ENCODE measurements at places on chromosomes 3 and 15. TPM values are rescaled to one million over a fixed set of nuclear protein-coding genes. Genes with fewer than 3 reads are reported as not detected.
A peak's percentile ranks its signal among the peaks of the same experiment; 100 is the strongest.

CYP19A1 gene
- total RNA-seq, result not detected

DNA sequence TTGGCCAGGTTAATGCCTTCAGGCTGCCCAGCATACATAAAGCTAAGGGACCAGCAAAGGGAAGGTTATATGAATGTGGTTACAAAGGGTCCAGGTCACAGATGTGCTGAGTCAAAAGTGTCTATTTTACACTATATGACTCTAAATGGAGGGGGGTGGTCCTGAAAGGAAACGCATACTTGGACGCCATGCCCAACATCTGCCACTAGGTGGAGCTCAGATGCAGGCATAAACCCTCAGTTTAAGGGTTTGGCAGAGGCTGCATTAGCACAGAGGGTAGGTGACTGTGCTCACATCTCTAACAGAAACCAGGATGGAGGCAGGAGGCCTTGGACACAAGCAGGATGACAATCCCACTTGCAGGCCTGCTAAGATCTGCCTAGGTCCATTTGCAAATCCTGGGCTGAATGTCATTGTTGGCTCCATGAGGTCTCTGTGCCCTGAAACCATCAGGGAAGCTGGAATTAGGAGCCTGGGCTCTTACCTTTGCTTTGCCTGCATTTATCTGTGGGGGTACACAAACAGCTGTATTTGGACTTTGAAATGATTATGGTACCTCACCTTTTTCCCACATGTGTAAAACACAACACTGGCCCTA lies 55.8 kb downstream of the ZNF621 start:
- peak; percentile 78 for DNase-seq

GRCh38 chr3:122961146-122961545 lies 66.4 kb downstream of the SEMA5B start:
- no peak for DNase-seq

DNA sequence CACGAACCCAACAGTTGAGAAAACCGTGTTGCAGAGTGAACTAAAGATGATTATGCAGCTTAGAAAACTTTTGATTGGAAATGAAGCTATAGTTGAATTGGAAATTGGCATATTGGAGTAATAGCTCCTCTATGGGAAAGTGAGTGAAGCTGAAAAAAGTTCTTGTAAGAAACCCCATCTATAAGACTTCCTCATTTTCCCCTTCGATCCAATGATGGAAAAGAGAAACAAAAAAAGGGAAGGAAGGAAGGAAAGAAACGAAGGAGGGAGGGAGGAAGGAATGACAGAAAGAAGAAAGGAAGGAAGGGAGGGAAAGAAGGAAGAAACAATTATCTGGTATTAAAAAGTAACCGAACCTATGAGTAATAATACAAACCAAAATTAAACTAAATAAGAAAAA lies 791.8 kb upstream of the NR2F2 start:
- DNase-seq, result no peak

- DNase-seq, result peak; percentile 63
Observed at GRCh38 chr3:187678726-187679268, 8.6 kb upstream of the SST start.

DNA sequence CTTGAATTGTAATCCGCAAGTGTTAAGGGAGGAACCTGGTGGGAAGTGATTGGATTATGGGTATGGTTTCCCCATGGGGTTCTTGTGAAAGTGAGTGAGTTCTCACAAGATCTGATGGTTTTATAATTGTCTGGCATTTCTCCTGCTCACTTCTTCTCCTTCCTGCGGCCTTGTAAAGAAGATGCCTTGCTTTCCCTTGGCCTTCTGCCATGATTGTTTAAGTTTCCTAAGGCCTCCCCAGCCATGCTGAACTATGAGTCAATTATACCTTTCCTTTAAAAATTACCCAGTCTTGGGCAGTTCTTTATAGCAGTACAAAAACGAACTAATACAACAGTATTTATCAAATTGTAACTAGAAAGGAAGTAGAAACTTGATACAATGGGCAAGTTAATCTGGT lies 31.9 kb downstream of the IFT57 start:
- no peak for DNase-seq

GRCh38 chr3:16633948-16634347 lies 28.7 kb upstream of the DAZL start:
- DNase-seq, result no peak

DNA sequence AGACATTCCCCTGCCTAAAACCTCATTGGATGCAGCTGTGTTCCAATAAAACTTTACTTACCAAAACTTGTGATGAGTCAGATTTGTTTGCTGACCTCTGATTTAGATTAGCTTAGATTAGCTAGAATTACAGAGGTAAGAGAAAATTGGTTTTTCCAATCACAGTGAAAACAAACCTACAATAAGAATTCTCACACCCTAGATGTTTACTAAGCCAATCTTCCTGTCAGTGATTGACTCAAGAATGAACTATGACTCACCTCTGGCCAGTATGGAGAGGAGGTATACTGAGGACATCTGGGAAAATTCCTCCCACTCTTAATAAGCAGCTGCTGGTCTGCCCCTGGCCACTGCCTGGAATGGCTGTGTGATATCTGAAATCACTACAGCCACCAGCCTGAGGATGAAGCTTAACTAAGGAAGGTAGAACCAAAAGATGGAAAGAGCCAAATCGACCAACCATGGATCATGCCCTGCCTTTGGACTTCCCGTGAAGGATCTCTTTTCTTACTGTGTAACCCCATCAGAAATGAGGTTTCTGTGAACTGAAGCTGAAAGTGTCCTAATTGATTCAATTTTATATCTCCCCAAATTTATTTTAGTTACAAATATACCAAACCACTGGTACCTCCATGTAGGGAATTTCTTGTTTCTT lies 19.0 kb upstream of the GHSR start:
- no peak for DNase-seq

DNA sequence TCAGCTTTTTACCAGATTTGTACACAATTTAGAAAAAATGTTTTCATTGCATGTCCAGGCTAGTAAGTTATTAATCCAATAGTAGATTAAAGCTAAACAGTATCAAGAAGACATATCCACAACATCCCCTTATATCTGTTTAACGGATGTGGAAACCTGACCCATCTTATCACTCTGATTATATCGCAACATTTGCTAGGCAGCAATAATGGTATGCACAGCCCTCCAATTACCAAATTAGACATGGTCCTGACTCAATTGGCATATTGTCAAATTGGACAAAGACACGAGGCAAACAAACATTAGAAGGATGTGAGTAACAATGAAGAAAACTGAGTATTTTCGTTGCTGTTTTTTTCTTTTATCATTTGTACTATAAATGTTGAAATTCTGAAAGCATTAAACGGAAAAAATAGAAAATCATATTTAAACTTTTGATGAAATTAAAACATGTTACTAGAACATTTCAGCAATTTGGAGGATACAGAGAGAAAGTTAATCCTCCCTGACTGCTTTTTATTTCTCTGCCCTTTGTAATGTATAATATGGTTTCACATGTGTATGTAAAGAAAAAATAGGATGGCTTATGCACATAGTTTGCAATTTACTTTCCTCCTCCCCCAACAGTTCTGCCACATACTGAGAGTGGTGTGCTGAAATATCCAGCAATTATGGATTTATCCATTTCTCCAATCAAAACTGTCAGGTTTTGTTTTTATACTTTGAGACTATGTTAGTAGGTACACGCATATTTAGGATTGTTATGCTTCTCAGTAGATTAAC lies 633.7 kb downstream of the ZIC1 start:
- DNase-seq, result no peak

- DNase-seq, result no peak
Observed at GRCh38 chr15:45148076-45149059, 18.6 kb downstream of the DUOX1 start.
